Activated CD8-positive, alpha-beta T cell treated with anti-CD3 and anti-CD28 coated beads, Interleukin-2, amount 10 ng/mL, durations not matched to agents 7 days and 5 days (primary cell): ENCODE measurements at places on chromosomes 4 and X.

DNA sequence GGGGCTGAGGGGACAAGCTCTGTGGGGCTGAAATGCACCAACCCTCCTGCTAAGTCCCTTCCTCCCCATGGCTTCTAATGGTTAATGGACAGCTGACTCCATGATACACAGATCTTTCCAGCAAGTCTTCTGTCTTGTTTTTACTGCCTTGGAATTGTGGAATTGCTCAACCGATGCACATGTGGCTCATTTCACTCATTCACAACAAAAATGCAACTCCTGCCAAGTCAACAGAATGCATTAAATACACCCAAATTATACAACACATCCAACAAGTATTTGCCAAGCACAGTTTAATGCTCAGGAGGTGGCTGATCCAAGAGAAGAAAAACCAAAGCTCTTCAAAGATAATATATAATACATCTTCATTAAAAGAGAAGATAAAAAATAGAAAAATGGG, 61.9 kb upstream of the PAGE4 start:
- no peak for DNase-seq

DNA sequence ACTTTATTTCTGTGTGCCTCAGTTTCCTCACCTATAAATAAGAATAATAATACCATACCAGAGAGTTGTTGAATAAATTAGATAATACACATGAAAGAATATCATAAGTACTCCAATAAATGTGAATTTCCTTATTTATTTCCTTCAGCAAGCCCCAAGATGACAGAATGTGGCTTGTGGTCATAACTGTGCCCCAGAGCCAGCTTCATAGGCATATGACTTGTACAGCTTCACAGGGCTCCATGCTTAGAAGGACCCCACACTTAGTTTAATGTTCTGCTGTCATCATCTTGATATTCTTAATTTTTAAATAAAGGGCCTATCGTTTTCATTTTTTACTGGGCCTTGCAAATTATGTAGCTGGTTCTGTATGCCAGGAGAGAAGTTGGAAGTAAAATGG, 25.3 kb downstream of the VSIG4 start:
- DNase-seq = peak; percentile 26

GRCh38 chr4:144295286-144295995, 154.9 kb upstream of the GYPA start:
- DNase-seq = no peak

DNA sequence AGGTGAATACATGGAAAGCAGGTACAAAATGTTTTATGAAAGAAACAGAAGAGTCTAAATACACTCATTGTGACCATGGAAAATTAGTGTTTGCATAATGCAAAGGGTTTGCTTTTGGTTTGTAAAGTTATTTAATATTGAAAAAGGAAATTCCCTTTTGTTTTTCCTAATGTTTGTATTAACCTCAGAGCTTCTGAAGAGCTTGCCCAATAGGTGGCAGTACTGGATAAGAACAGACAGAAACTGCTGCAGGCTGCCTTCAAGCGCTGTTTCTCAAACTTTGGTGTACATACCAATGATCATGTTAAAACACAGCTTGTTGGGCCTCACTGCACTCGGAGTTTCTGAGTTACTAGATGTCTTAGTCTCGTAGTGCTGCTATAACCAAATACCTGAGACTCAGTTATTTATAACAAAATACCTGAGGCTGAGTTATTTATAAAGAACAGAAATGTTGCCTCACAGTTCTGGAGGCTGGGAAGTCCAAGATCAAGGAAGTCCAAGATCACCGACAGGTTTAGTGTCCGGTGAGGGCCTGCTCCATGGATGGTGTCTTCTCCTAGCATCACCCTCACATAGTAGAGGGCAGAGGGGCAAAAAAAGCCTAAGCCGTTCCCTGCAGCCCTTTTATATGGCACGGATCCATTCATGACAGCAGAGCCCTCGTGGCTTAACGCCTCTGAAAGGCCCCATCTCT, 54.2 kb downstream of the SUPT20HL2 start:
- peak; percentile 38 for DNase-seq

GRCh38 chr4:36254371-36254770, 10.1 kb upstream of the ARAP2 start:
- DNase-seq = no peak

DNA sequence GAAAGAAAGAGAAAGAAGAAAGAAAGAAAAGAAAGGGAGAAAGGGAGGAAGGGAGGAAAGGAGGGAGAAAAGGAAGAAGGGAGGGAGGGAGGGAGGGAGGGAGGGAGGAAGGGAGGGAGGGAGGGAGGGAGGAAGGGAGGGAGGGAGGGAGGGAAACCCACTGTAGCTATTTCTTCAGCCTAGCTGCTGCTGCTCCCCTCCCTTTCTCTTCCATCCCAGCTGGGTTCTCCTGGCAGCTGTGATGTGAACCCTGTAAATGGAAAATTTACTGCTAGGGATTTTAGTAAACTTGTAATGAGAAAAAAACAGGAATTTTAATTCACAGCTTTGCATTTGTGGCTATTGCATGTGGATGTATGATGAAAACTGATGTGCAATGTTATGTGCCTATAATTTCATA, 8.0 kb downstream of the NR0B1 start:
- DNase-seq = no peak

DNA sequence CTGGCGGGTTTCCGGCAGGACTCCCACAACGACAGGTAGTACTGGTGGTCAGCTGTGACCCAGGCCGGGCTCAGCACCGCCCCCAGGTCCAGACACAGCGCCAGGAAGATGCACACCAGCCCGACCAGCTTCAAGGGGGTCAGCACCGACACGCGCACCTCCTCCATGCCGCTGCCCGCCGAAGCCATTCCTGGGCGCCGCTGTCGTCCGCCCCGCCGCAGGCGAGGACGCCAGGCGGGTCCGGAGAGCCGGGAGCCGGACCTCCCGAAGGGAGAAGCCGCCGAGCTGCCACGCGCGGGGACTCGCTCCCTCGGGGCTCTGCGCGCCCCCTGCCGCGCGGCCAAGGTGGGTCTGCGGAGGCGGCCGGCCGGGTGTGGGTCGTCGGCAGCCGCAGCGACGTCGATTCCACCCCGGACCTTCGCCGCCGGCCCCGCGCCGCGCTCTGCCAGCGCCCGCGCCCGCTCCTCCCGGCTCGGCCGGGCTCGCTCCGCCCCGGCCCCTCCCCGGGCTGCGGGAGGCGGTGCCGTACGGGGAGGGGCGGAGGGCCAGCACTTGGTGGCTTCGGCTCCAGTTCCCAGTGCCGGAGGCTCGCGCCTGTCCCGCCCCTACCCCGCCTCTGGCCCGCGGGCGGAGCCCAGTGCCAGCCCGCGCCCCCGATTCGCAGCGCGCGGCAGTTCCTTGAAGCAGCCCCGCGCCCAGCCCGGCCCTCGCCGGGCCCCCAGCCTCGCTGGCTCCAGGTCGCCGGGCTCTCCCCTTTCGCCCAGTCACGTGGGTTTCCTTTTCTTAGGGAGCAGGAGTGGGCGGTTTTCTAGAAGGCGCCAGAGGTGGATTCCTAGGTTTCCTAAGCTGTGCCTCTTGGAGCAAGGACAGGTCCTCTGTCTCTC, at the start of gene TMEM47:
TMEM47 (minus strand) TSS at position 444 of the 884 bp plus-strand sequence; CDS start at position 188, 256 bp downstream.
- DNase-seq = no peak
